Ureter (tissue), 1 donor: ENCODE measurements at places on chromosomes 2 and 18. TPM values are rescaled to one million over a fixed set of nuclear protein-coding genes. Genes with fewer than 3 reads are reported as not detected.

DNA sequence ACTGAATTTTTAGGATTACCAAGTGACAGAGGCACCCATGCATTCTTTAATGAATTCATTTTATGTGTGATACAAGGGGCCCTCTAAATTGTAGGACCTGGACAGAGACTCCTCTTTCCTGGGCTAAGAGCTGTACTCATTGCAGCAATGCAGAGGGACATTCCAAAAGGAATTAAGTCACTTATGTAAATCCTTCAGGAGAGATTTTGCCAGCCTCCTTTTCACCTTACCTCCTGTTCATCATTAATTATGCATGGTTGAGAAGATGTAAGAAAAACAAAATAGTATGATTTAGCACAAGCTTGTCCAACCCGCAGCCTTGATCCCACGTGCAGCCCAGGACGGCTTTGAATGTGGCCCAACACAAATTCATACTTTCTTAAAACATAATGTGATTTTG, 84.5 kb upstream of the TANK start:
- no peak for DNase-seq

NAT8 gene
- not detected for total RNA-seq

DNA sequence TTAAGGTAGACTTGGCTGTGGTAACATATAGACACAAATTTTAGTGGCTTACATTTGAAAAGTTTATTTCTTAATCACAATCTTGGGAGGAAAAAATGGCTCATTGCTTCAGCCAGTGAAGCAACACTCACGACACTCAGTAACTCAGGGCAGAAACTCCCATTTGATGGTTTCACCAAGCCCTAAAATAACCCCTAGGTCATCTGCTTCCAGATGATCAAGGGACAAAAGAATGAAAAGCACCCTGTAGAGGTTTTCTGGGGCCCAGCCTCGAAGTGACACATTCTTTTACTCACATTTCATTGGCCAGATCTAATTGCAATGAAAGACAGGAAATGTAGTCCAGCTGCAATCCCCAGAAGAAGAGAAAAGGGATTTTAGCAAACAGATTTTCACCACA, 275.9 kb downstream of the TMX3 start:
- no peak for DNase-seq

- no peak for DNase-seq
Observed at GRCh38 chr2:102141011-102141943, 1.3 kb upstream of the IL1R1 start.

GRCh38 chr2:52269696-52270485, 1238.0 kb upstream of the NRXN1 start:
- DNase-seq = no peak

DNA sequence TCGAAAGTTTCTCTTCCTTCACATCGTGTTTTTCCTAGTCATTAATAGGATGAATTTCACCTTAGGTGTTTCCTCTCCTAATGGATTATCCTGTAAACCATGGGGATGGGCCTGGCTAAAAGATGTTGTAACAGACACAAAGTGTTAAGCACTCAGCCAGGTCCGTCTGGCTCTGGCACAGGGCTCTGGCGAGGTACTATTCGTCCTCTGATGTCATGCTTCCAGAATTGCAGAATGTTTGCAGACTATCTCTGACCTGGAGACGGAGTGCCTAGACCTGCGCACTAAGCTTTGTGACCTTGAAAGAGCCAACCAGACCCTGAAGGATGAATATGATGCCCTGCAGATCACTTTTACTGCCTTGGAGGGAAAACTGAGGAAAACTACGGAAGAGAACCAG, 13.2 kb downstream of the ATG16L1 start:
- no peak for DNase-seq

GRCh38 chr2:100437751-100438150, 20.3 kb upstream of the CHST10 start:
- DNase-seq = no peak

DNA sequence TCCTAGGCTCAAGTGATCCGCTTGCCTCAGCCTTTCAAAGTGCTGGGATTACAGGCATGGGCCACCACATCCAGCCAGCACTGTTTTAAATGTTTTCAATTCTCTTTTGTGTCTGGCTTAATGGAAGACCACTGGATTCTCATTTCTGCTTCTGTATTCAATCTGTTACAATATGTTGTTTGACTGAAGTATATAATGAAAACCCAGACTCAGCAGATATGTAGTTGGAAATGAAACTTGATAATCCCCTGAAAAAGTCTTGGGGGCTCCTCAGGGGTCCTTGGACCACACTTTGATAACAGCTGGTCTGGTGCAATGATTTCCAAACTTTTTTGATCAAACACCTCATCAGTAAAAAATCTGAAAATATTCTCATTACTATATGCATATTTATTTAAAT, 132.7 kb downstream of the ATAD2B start:
- DNase-seq = no peak

- DNase-seq = no peak
Observed at GRCh38 chr2:64124571-64124970, 19.6 kb downstream of the PELI1 start.

- no peak for DNase-seq
Observed at GRCh38 chr2:862731-863466, 87.8 kb upstream of the SNTG2 start.

TPO gene
- total RNA-seq = 4.2 TPM

OR6B2 gene
- total RNA-seq = not detected

DNA sequence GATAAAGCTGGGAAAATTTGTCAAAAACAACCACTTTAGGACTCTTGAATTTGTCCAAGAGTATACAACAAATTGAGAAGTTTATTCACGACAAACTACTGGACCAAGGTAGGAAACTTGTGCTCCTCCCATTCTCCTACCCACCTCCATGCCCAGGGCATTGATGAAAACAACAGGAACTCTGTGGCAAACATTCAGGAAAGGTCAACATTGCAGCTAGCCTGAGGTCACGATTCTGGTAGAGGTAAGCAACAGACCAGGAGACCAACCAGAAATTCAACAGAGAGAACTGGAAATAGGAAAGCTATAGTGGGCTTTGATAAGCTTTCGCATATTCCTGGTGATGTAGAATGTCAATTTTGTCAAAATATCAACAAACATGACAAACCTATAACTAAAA, 209.1 kb upstream of the CTAGE1 start:
- no peak for DNase-seq

GRCh38 chr2:205372141-205372540, 310.2 kb upstream of the NRP2 start:
- DNase-seq = no peak

- DNase-seq = no peak
Observed at GRCh38 chr18:903701-904100, 970 bp upstream of the ADCYAP1 start.

DNA sequence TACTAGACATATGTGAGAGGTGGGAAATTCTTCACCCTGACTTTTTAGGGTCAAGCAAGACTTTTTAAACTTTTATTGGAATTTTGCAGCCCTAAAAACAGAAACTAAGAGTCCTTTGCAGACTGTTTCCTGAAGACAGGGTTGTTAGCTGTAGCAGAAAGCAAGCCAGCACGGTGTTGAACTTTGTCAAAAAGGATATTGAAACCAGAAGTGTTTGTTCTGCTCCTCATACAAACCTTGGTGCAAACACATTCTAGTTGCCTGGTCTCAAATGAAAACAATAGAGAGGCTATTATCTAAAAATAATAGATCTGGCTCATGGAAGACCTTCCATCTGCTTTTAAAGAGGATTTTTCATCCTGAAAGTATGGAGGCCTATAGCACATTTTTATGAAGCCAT, 65.8 kb upstream of the IGFBP5 start:
- no peak for DNase-seq

CCBE1 gene
- 1.8 TPM for total RNA-seq

GRCh38 chr2:59779571-59779970, 773.9 kb downstream of the BCL11A start:
- no peak for DNase-seq

DNA sequence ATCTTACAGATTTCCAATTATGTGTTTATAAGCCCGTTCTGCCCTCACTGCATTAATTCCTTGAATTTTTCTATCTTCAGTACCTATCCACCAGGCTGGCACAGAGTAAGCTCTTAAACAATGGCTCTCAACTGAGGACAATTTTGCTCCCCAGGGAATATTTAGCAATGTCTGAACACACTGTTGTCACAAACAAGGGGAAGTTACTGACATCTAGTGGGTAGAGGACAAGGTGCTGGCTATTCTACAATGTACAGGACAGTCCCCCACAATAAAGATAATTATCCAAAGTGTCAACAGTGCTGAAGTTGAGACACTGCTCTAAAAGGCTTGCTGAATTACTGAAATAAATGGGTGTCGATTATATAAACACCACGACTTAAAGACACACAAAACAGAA, 5.0 kb downstream of the NDUFS1 start:
- no peak for DNase-seq

DPYSL5 gene
- not detected for total RNA-seq

GRCh38 chr18:5512176-5512575, 31.6 kb downstream of the EPB41L3 start:
- no peak for DNase-seq

WNT10A gene
- total RNA-seq = 4.0 TPM

- no peak for DNase-seq
Observed at GRCh38 chr2:45545943-45546342, 65.1 kb downstream of the SRBD1 start.

- DNase-seq = peak; percentile 24
Observed at GRCh38 chr2:95372845-95373244, 29.7 kb upstream of the FAHD2A start.

- DNase-seq = no peak
Observed at GRCh38 chr2:237572742-237573101, 6.3 kb downstream of the PRLH start.

- no peak for DNase-seq
Observed at GRCh38 chr18:51236225-51236624, 38.7 kb upstream of the MEX3C start.
